Stimulated activated CD8-positive, alpha-beta memory T cell treated with anti-CD3 and anti-CD28 coated beads, Interleukin-12 subunit alpha, Interleukin-12 subunit beta, amount 100 ng/mL, for 4 hours (primary cell): ENCODE measurements at places on chromosomes 1 and 21.

DNA sequence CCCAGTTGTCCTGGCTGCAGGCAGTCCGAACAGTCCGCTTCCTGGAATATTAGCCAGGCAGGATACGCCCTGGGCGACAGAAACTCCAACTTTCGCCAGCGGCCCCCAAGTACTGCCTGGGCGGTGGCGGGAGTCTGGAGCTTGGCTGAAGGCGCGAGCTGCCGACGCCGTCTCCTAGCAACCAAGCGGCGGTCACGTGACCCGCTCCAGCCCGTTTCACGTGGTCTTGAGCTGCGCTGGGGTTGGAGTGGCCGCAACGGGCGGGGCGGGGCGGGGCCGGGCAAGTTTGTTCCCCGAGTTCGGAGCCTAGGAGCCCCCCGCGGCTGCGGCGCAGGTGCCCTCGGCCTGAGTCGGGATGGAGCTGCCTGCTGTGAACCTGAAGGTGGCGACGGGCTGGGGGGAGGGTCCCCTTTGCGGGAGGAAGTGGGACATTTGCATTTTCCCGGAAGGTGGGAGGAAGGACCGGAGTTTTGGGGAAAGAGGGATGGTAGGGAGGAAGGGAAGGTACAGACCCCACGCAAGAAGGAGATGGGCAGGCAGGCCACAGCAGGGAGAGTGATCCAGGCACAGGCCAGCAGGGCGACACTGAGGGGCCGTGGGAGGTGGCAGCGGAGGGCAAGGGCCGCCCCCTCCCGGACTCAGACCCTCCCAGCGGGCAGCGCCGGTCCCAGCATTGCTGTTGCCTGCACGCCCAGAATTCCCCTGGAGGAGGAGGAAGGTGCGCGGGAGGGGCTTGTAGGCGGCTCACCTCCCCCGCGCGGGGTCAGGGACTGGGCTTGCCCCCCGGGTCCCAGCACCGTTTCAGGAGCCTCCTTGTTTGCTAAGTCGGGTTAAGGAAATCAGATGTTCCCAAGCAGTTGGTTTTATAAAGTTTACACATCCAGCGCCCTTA, at the start of gene AGTRAP:
AGTRAP (plus strand) TSS at position 283 of the 892 bp plus-strand sequence; CDS start at position 356, 73 bp downstream.
- DNase-seq, result peak; percentile 72

DNA sequence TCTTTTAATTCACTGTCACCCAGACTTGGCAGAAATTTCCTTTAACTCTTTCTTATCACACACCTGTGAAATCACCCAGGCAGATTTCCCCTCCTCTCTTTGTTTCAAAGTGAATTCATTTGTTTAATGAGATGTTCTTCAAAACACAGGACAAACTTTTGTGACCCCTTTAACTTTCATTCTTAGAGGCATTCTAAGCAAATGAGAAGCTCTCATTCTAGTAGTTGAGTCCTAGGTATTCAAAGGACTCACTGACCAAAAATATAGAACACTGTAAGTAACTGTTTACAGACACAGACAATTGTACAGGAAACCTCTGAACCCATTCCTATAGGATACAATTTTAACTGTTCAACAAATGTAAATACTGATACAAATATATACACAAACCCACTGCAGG, 16.9 kb downstream of the LRRC8C start:
- no peak for DNase-seq

DNA sequence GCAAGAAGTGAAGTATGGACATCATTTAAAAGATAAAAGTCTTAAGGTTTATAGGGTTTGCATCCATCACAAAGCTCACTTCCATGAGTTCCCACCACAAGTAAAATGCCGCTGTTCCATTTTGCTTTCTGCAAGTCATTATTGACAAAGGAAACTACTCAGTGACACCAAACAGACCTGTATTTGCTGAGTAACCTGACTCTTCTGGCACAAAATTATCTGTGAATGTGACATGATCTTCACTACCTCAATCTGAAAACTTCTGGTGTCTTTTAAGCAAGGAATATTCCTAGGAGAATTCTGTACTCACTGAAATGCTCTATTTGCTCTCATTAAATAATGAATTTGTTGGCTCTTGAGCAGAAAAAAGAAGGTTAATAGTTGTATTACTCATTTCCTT, 1077.4 kb upstream of the ADGRL4 start:
- no peak for DNase-seq

- no peak for DNase-seq
These were observed 3.9 kb upstream of the TP53BP2 start for GRCh38 chr1:223849352-223850254.

GRCh38 chr1:86912281-86912900, 1.5 kb downstream of the SELENOF start:
- no peak for DNase-seq

- no peak for DNase-seq
These were observed 4.7 kb downstream of the SNAPIN start for GRCh38 chr1:153663211-153663610.

GRCh38 chr21:42737951-42738590, 84.7 kb downstream of the PDE9A start:
- DNase-seq, result no peak

DNA sequence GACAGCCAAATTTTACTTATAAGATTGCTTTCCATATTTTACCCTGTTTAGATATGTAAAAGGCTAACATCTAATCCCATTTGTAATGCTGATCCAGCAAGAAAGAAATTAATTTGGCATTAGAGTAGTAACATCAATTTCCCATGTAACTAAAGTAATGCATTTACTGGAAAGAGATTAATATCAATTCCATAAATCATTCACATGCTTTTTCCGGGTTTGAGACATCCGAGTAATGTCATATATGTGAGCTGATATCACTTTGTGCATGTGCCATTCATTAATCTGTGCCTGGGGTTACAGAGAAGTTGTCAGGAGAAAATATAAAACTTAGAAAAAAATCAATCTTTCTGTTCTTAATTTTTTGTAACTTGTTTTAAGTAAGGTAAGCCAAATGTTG, 206.1 kb downstream of the AGBL4 start:
- DNase-seq, result no peak

- no peak for DNase-seq
These were observed 13.0 kb upstream of the GPR137B start for GRCh38 chr1:236129306-236129705.

- DNase-seq, result no peak
These were observed 13.2 kb downstream of the MX2 start for GRCh38 chr21:41374867-41375533.
